Adrenal gland (tissue), 19 donors: ENCODE measurements at places on chromosomes 6 and 20. TPM values are rescaled to one million over a fixed set of nuclear protein-coding genes. Genes with fewer than 3 reads are reported as not detected.

SIRPB2 gene
- 17.6 TPM for total RNA-seq

DNA sequence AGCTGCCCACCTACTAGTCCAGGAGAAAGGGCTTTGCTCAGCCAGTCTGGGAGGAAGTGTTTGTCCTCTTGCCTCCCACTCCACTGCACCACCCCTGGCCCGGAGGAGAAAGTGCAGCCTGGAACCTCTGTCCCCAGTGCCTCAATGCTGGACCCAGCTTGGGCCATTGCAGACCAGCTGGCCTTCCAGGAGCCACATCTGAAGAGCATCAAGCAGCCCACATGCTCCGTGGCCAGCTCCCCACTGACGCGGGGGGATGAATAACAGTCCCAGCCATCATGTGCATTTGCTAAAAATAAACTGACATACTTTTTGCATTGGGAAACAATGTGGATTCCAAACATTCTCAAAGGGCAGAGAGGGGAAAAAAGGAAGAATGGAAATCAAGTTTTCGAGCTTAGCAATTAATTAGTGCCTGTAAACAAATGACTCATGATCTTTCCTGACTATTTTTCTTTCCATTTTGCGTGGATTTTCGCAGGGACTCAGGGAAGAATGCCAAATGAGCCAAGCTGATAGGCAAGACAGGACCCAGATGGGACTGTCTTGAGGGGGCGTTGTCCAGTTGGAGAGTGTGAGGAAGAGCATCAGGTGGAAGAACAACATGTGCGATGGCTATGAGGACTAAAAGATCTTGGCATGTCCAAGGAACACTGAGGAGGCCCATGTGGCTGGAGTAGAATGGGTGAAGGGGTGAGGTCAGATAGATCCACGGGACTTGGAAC, 34.1 kb downstream of the CEBPB start:
- peaks cover 17% of the 10 kb centered on the region for H3K4me1 ChIP-seq
- H3K27ac ChIP-seq, result peak overlapping the region; percentile 77
- no peaks in the 10 kb centered on the region for H3K36me3 ChIP-seq
- no peak overlapping the region for H3K4me3 ChIP-seq
- DNase-seq, result peak; percentile 63

GRCh38 chr20:41476013-41476441, 109.4 kb upstream of the EMILIN3 start:
- DNase-seq, result peak; percentile 64
- no peaks in the 10 kb centered on the region for H3K36me3 ChIP-seq
- no peak overlapping the region for H3K4me3 ChIP-seq
- H3K27me3 ChIP-seq, result no peaks in the 10 kb centered on the region
- peaks cover 17% of the 10 kb centered on the region for H3K4me1 ChIP-seq

DNA sequence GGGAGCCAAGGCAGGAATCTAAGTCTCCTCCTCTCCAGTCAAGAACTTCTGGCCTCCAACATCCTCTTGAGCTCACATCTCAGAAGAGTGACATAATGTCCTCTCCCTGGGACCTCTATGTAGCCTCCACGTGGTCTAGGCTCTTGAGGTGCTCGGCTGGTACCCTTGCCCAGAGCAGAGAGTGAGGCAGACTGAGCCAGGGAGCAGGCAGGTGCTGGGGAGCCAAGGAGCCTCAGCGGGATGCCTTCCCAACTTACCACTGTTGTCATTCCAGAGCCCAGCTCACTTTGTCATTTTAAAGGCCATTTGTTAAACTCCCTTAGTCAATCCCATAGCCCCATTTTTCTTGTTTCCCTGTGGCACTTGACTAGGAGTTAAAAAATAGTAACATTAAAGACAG, 52.1 kb upstream of the DUSP22 start:
- H3K4me1 ChIP-seq, result no peaks in the 10 kb centered on the region
- DNase-seq, result no peak

GRCh38 chr6:140045116-140045515, 670.7 kb upstream of the CITED2 start:
- H3K36me3 ChIP-seq, result no peaks in the 10 kb centered on the region
- no peaks in the 10 kb centered on the region for H3K27me3 ChIP-seq
- peaks cover 35% of the 10 kb centered on the region for H3K4me1 ChIP-seq
- H3K27ac ChIP-seq, result no peak overlapping the region
- no peak for DNase-seq

- H3K4me3 ChIP-seq, result no peak overlapping the region
- H3K4me1 ChIP-seq, result peaks cover 55% of the 10 kb centered on the region
- no peaks in the 10 kb centered on the region for H3K27me3 ChIP-seq
- H3K27ac ChIP-seq, result no peak overlapping the region
- DNase-seq, result no peak
Observed at GRCh38 chr6:31737991-31738979, 1.5 kb upstream of the MSH5 start.

DNAH8 gene
- not detected for total RNA-seq

DNA sequence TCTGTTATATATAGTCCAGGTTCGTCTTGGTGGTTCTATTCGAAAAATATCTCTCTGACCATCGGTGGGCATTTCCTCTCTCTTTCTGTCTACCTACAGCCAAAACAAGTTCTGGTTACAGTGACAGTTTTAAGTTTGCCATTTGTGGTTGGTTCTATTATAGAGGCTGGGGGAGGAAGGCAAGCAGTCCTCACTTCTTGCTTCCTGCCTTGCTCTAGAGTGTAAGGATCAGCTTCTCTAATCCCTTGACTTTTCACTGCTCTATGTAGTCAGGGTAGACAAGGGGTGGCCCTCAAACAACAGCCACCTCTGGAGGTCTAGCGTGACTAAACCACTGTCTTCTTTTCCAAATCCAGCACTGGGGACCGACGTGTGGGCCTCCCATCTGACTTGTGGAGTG, 16.1 kb downstream of the E2F3 start:
- peaks cover 5% of the 10 kb centered on the region for H3K4me1 ChIP-seq
- H3K36me3 ChIP-seq, result no peaks in the 10 kb centered on the region
- no peak overlapping the region for H3K27ac ChIP-seq
- no peak for DNase-seq
- H3K4me3 ChIP-seq, result no peak overlapping the region

DNA sequence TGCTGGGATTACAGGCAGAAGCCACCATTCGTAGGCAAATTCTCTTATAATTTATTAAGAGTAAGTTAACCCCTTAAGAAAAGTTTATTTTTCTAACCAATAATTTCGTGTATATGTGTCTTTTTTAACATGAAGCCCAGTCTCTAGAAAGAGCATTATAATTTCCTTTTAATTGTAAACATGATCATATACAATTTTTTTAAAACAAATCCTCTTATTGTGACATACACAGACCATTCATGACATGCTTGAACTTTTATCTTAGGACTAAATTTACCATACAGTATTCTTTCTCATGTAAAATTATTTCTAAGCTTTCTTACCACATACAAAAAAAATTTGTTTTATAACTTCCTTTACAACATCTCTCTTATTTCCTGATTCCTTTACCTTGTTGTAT, 6.7 kb downstream of the ACOT13 start:
- H3K27ac ChIP-seq, result no peak overlapping the region
- H3K4me3 ChIP-seq, result no peak overlapping the region
- no peaks in the 10 kb centered on the region for H3K36me3 ChIP-seq

DNA sequence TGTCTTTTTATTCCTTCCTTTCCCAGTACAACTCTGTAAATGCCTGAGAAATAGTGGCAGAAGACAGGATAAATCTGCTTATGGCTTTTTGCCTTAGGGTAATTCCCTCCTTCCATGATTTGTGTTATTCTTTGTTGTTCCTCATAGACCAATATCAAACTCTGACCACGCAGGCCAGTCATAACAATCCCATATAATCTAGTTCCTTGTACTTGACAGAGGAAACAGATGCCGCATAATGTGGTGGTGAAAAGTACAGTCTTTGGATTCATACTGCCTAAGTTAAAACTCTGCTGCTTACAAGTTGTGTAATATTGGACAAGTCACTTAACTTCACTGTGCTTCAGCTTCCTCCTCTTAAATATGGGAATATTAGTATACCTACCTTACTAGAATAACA, 8.2 kb upstream of the BAG2 start:
- H3K4me1 ChIP-seq, result peaks cover 16% of the 10 kb centered on the region
- no peak overlapping the region for H3K27ac ChIP-seq
- no peaks in the 10 kb centered on the region for H3K27me3 ChIP-seq
- peaks cover 3% of the 10 kb centered on the region for H3K36me3 ChIP-seq
- no peak overlapping the region for H3K4me3 ChIP-seq
- DNase-seq, result no peak

GRCh38 chr6:142444376-142444775, 142.6 kb downstream of the ADGRG6 start:
- H3K27ac ChIP-seq, result no peak overlapping the region
- H3K4me1 ChIP-seq, result no peaks in the 10 kb centered on the region
- H3K27me3 ChIP-seq, result no peaks in the 10 kb centered on the region

DNA sequence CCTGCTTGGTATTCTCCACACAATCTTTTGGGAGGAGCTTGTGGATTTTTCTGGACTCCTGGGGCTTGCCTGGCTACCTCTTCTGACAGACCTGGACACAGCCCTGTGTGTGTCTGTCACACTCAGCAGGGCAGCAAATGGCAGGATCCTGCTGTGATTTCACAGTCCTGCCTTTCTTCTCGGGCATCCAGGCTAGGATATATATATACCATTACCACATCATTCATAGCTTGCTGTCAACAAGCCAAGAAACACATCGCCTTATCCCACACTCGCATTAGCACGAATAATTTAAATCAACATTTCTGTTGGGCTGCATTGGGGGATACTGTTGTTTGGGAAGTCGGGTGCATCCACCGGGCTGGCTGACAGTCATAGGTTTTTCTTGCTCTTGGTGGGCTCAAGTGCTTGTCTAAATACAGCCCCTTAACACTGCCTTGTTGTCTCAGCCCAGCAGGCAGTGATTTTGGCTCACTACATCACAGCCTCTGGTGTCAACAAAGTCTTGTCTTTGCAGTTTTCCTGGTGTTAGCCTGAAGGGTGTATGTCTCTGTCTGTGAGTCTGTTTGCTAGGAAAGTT, 154.9 kb upstream of the FERMT1 start:
- H3K4me3 ChIP-seq, result no peak overlapping the region
- DNase-seq, result no peak
- peaks cover 6% of the 10 kb centered on the region for H3K27me3 ChIP-seq
- no peaks in the 10 kb centered on the region for H3K4me1 ChIP-seq

DNA sequence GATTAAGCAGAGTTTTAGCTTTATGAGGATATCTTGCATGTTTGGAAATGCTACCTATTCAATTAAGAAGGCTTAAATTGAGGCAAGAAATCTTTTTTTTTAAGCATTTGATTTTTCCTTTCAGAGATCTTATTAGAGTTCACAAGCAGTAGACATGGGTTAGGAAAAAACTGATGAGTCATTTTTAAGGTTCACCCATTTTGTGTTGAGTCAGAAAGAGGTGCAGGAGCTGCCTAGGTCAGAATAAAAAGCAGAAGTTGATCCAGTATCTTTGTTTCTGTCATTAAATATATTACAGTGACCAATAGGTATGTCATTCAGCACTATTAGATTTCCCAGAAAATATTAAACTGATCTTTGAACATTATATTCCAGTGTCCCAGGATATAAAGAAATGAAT, 306.8 kb downstream of the LMBRD1 start:
- H3K27ac ChIP-seq, result no peak overlapping the region
- H3K27me3 ChIP-seq, result no peaks in the 10 kb centered on the region
- H3K36me3 ChIP-seq, result no peaks in the 10 kb centered on the region
- no peak for DNase-seq

SLC17A9 gene
- total RNA-seq, result 1.5 TPM

GRCh38 chr6:160058603-160059215, 62.9 kb upstream of the SLC22A1 start:
- H3K27ac ChIP-seq, result no peak overlapping the region
- no peak overlapping the region for H3K4me3 ChIP-seq
- H3K27me3 ChIP-seq, result no peaks in the 10 kb centered on the region

DNA sequence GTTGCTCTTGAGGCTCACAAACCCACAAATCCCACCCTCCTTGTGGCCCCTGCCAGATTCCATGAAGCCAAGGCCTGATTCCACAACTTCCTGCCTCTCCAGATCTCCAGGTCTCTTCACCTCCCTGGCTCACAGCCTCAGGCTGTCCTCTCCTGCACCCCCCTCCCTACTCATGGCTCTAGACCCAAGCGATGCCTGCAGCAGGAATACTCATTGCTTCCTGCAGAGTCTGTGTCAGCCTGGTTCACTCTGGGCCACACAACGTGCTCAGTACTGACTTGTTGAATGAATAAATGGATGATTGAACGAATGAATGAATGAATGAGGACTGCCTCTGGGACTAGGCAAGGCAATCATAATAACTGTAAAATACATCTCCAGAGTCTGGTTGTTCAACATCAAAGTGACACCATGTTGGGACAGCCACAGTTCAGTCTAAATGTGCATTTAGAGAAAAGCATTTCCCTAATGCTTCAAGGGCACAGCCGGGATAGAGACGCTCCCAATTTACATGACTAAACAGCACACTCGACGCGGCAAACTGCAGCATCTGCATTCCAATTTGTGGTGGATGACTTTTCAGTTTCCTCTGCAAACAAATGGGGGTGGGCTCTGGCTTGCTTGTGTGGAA, 139.9 kb downstream of the GRM4 start:
- H3K4me3 ChIP-seq, result no peak overlapping the region
- no peak for DNase-seq
- H3K27me3 ChIP-seq, result no peaks in the 10 kb centered on the region
- no peaks in the 10 kb centered on the region for H3K36me3 ChIP-seq
- H3K4me1 ChIP-seq, result no peaks in the 10 kb centered on the region

DNA sequence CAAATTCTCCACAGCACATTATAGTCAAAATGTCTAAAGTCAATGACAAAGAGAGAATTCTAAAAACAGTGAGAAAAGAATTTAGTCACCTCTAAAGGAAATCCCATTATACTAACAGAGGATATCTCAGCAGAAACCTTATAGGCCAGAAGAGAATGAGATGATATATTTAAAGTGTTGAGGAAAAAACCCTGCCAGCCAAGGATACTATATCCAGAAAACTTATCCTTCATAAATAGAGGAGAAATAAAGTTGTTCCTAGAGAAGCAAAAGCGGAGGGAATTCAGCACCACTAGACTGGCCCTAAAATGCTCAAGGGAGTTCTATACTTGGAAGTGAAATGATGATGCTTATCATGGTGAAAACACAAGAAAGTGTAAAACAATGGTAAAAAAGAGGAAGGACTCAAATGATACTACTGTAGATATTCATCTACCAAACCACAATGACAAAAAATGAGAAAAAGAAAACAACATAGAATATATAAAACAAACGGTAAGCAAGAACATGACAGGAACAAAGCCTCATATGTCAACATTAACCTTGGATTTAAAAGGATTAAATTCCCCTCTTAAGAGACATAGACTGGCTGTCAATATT, 16.7 kb downstream of the GPRC6A start:
- no peak for DNase-seq
- no peak overlapping the region for H3K4me3 ChIP-seq
- no peaks in the 10 kb centered on the region for H3K36me3 ChIP-seq
- H3K4me1 ChIP-seq, result no peaks in the 10 kb centered on the region
- H3K27me3 ChIP-seq, result no peaks in the 10 kb centered on the region

- DNase-seq, result no peak
- H3K27me3 ChIP-seq, result peaks cover 5% of the 10 kb centered on the region
- no peaks in the 10 kb centered on the region for H3K4me1 ChIP-seq
- no peak overlapping the region for H3K27ac ChIP-seq
- H3K36me3 ChIP-seq, result no peaks in the 10 kb centered on the region
Observed at GRCh38 chr20:57135875-57136274, 130.6 kb downstream of the BMP7 start.

DNA sequence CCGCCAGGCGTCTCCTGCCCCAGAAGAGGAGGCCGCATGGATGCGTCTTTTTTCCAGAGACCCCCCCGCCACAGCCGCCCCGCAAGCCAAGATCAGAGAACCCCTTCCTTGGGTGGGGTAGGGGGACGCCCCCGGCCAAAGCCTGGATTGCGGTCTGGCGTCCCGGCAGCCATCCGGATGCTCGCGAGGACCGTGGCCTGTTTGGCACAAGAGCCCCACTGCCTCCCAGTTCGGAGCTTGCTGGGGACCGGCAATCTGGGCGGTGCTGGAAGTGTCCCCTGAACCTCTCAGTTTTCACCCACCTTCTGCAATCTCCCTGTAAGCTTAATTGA, 924 bp downstream of the FAM162B start:
- no peaks in the 10 kb centered on the region for H3K4me1 ChIP-seq
- H3K27ac ChIP-seq, result no peak overlapping the region
- H3K36me3 ChIP-seq, result no peaks in the 10 kb centered on the region
- DNase-seq, result no peak
- H3K4me3 ChIP-seq, result peak overlapping the region; percentile 61
- no peaks in the 10 kb centered on the region for H3K27me3 ChIP-seq
